ENCODE measurements at places on chromosomes 12 and 14.

DNA sequence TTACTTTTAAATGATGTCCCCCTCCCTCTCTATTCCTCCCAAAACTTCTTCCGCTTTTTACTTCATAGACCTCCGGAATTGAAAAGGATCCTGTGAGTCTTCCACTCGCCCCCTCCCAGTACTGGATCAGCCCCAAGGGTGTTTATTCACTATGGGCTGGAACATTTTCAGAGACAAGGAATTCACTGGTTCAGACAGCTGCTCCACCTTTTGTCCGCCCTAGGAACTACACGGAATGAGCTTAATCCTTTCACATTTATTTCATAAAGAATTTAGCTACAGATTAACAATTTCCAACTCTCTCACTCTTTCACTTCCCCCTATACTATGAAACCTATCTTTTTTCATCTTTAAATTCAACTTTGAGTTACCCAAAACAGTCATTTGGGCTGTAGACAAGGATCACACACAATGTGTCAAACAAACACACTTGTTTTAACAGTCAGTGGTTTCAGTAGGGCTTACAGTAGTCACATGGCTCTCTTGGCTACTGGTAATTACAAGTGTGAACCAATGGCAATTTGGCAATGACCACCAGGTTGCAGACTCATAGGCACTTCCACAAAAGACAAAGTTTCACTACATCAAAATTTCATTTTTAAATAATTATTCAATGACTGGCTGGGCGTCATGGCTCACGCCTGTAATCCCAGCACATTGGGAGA is 20.6 kb downstream of the CNIH1 start:
- no peak for DNase-seq

DNA sequence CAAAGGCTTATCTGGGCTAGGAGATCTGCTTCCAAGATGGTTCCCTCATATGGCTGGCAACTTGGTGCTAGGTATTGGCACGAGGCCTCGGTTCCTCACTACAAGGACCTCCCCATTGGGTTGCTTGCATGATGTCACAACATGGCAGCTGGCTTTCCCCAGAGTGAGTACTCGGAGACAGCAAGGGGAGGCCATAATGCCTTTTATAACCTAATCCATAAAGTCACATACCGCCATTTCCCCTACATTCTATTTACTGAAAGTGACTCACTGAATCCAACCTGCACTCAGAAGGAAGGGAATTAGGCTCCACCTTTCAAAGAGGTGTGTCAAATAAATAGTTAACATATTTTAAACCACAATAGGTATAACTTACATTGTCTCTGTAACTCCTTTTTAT is 130.9 kb downstream of the SAMD4A start:
- no peak for DNase-seq

- no peak for DNase-seq
Observed at GRCh38 chr12:14281539-14281938, 83.9 kb upstream of the ATF7IP start.

- no peak for DNase-seq
Observed at GRCh38 chr14:93046705-93047050, 69.0 kb downstream of the ITPK1 start.

- no peak for DNase-seq
Observed at GRCh38 chr12:56688846-56689109, 694 bp upstream of the PTGES3 start.

GRCh38 chr12:11689591-11690186 is 40.2 kb downstream of the ETV6 start:
- no peak for DNase-seq

GRCh38 chr14:54935958-54936357 is 33.3 kb upstream of the GCH1 start:
- DNase-seq = no peak

DNA sequence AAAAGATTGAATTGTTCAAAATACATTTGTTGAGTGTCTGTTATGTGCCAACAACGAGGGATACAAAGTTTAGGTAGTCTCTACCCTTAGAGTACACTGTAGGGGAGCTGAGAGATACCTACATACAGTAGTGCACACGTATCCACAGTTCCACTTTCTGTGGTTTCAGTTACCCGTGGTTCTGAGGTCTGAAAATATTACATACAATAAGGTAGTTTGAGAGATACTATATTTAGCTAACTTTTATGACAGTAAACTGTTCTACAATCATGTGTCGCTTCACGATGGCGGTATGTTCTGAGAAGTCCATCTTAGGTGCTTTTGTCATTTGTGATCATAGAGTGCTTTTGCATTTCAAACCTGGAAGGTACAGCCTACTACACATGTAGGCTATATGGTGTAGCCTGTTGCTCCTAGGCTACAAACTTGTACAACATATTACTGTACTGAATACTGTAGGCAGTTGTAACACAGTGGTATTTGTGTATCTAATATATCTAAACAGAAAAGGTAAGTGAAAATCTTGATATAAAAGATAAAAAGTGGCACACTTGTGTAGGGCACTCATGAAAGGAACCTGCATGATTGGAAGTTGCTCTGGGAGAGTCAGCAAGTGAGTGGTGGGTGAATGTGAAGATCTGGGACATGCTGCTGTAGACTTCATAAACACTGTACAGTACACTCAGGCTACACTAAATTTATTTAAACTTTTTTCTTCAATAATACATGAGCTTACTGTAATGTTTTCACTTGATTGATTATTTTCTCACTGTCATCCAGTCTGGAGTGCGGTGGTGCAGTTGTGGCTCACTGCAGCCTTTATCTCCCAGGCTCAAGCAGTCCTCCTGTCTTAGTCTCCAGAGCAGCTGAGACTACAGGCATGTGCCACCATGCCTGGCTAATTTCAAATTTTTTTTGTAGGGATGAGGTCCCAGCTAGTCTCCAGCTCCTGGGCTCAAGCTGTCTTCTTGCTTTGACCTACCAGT is 4.0 kb downstream of the CPSF6 start:
- no peak for DNase-seq

GRCh38 chr12:124017064-124017463 is 44.0 kb downstream of the ZNF664 start:
- no peak for DNase-seq

- DNase-seq = no peak
Observed at GRCh38 chr14:45664668-45665356, 411.8 kb upstream of the MIS18BP1 start.

- DNase-seq = no peak
Observed at GRCh38 chr14:23358042-23358441, 5.4 kb upstream of the SLC22A17 start.

- no peak for DNase-seq
Observed at GRCh38 chr12:41557344-41557743, 369.2 kb downstream of the PDZRN4 start.

DNA sequence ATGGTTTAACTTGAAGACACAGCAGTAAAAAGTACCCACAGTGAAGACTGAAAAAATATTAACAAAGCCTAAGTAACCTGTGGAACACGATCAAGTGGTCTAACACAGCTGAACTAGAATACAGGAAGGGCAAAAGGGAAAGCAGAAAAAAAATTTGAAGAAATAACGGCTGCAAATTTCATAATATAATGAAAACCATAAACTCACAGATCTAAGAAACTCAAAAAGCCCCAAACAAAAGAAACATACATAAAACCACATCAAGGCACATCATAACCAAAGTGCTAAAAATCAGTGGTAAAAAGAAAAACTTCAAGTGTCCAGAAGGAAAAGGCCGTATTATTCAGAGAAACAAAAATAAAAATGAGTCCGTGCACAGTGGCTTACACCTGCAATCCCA is 30.9 kb downstream of the SPPL3 start:
- DNase-seq = no peak

GRCh38 chr14:93018366-93018765 is 95.4 kb downstream of the CHGA start:
- no peak for DNase-seq

DNA sequence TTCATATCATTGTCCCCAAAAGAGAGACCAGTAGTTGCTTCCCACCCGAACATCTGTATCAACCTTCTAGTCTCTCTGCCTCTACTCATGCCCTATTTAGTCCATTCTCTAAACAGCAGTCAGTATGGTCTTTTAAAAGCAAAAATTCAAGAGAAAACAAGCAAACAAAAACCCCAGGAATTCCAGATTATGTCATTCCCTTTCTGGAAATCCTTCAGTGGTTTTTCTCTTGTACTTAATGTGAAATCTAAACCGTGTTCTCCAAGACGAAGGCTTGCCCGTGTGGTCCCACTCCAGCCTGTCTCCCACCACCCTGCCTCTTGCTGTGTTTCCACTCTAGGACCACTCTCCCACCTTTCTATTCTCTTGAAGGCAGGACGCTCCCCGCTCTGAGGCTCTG is 90.8 kb downstream of the TMEM30B start:
- no peak for DNase-seq

- DNase-seq = no peak
Observed at GRCh38 chr14:85296456-85297210, 233.3 kb upstream of the FLRT2 start.

DNA sequence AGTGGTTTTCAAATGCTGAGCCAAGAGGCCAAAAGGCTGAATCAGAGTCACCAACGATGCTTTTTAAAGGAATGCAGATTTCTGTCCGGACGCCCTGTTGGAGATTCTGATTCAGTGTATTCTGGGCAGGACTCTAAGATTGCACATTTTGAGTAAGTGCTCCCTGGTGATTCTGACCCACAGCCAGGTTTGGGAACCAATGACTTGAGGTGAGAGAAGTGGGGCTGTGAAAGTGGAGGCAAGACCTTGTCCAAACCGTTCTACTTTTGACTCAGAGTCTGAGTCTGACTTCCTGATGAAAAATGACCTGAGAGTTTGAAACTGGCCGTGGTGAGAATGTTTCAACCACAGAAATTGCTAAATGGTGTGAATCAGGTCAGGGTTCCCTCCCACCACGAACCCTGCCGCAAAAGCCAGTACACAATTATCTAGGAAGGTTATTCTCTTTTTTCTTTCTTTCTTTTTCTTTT is 90.2 kb downstream of the NTN4 start:
- DNase-seq = no peak

DNA sequence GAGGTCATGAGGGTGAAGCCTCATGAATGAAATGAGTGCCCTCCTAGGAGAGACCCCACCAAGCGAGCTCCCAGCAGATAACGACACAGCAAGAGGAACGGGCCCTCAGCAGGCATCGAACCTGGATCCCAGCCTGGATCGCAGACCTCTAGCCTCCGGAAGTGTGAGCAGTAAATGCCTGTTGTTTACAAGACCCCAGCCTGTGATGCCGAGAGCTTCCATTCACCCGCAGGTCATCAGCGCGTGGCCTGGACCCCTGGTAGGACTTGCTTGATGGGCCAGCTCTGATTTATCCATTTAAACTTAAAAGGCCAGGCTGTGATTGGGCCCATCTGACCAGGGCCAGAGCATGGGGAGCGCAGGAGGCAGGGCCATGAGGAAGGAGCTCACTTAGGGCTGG is 7.0 kb downstream of the TMEM179 start:
- no peak for DNase-seq

GRCh38 chr12:69739287-69740191 is 879 bp downstream of the RAB3IP start:
- peak; percentile 11 for DNase-seq

DNA sequence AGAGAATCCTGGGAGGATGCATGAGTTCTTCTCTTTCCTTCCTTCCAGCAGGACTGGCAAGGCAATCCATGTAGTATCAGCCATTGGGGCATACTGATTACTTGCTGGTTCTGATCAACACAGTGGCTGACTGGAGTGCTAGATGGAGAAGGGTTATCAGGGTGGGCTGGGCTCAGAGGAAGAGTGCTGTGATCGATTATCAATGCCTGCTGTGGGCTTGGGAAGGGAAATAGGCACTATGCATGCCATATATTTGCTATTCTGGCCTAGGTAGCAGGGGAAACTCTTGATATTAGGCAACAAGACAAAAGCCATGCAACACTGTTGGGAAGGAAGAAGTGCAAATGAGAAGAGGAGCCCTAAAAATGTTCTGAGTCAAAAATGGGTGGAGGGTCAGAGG is 45.8 kb downstream of the HRK start:
- DNase-seq = no peak

- no peak for DNase-seq
Observed at GRCh38 chr14:105136401-105137322, 31.9 kb downstream of the JAG2 start.

GRCh38 chr14:31291210-31291609 is 83.6 kb upstream of the HECTD1 start:
- no peak for DNase-seq

DNA sequence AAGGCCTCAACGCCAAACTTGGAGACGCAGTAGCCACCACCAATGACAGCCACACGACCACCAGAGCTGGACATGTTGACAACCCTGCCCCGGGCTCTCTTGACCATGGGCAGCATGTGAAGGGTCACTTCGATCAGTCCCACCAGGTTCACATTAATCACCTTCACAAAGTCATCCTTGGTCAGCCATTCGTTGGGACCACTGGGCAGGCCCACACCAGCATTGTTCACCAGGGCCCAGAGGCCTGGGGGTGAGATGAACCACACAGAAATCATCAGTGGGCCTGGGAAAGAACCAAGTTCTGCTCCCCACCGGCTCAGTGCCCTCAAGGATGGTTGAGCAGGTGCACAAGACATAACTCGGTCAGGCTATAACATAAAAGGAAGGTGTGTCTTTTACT is 4.0 kb downstream of the SDR9C7 start:
- no peak for DNase-seq

- DNase-seq = no peak
Observed at GRCh38 chr12:20280515-20280914, 87.8 kb upstream of the PDE3A start.

DNA sequence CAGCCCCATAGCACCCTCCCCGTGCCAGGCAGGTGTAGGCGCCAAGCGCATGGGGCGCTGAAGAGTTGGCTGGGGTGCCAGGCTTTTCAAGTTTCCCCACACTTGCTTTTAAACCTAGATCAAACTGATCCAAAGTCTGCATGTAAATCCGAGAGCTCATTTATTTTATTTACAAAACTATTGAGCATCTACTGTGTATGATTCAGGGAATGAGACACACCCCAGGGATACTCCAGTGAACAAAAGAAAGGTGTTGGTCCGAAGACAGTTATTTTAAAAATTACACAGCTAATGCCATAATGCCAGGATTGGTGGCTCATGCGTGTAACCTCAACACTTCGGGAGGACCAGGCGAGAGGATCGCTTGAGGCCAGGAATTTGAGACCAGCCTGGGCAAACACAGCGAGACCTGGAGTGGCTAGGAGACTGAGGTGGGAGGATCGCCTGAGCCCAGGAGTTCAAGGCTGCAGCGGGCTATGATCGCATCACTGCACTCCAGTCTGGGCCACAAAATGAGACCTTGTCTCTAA is 780 bp upstream of the SLC41A2 start:
- DNase-seq = no peak

DNA sequence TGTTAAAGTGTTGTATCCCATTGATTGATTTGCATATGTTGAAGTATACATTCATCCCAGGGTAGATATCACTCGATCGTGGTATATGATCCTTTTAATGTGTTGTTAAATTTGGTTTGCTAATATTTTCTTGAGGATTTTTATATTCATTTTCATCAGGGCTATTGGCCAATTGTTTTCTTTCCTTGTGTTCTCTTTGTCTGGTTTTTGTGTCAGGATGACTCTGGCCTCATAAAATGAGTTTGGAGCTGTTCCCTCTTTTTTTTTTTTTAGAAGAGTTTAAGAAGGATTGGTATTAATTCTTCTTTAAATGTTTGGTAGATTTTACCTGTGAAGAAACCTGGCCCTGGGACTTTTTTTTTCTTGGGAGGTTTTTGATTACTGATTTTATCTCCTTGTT is 303.5 kb upstream of the RTL1 start:
- DNase-seq = no peak

Measured in stimulated activated CD8-positive, alpha-beta memory T cell treated with anti-CD3 and anti-CD28 coated beads, Interleukin-15, amount 100 ng/mL, for 4 hours (primary cell).